T-helper 17 cell (primary cell): ENCODE measurements at places on chromosomes 2 and 18.
A peak's percentile ranks its signal among the peaks of the same experiment; 100 is the strongest.

DNA sequence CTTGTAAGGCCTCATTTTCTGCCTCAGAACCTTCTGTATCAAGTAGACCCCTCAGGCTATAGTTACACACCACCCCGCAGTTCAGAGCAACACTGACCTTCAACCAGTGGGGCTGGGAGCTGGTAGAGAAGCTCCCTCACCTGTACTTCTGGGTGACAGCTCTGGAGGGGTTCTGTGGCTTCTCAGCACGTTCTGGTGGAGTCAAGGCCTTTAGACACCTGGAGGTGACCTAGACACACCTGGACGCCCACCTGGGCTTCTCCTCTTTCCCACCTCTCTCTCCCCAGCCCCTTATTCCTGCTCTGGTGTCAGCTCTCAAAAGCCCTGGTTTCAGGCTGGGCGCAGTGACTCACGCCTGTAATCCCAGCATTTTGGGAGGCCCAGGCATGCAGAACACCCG lies 7.3 kb upstream of the CIB4 start:
- no peak for DNase-seq

DNA sequence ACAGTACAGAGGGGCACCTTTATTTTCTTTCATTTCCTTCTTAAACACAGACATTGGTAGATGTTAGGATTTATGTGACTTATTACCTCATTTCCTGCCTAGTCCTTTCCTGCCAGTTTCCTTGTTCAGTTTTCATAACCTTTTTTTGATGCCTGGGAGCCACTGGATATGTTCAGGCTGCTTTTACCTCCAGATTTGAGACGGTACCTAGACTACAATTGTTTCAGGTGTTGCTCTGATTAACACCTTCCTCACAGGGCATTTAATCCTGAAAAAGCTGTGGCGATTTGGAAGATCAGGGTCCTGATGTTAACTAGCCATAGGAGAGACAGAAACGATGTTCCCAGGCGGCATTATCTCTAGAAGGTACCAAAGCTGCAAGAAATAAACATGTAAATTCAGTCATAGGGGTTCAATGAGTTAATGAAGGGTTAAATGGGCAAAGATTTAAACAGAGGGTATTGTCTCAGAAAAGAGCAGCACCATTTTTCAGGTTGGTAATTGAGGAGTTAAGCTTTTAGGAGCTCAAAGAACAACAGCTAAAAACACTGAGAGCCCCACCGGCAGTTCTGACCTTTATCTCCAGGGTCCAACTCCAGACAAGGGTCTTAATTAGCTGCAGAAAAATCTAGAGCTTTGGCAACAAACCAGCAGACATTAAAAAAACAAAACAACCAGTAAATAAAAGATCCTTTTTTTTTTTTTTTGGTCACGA lies 93.3 kb downstream of the HRH4 start:
- no peak for DNase-seq

DNA sequence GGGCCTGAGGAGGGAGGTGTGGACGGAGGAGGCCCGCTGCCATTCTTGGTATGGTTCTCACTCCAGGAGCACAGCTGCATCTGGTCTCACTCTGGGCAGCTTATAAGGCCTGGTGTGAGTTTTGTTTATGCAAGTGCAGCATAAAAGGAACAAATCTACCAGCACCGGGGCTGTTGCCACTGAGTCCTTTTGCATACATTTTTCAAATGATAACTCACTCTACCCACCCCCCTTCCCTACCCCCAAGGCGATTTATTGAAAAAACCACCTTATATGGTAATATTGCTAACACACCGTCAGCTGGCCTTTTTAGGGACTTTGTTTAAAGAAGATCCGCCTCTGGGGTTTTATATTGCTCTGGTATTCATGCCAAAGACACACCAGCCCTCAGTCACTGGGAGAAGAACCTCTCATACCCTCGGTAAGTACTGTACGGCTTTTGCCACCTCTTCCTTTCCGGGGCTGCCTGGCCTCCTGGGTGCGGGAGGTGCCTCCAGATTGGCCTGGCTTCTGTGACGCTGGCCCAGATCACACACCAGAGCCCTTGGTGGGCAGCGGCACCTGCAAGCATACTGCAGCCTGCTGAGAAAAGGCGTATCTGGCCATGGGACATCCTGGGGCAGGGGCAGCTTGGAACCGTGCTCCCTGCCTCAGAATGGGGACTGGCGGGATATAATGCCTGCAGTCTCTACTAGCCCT lies at the start of gene ACTG2:
Gene ACTG2, plus strand, starts transcription at position 378 of the 699 bp plus-strand sequence. CDS start 8,304 bp downstream, outside the sequence.
- no peak for DNase-seq

- DNase-seq: no peak
Observed at GRCh38 chr2:178324077-178324476, 126.9 kb downstream of the PRKRA start.

DNA sequence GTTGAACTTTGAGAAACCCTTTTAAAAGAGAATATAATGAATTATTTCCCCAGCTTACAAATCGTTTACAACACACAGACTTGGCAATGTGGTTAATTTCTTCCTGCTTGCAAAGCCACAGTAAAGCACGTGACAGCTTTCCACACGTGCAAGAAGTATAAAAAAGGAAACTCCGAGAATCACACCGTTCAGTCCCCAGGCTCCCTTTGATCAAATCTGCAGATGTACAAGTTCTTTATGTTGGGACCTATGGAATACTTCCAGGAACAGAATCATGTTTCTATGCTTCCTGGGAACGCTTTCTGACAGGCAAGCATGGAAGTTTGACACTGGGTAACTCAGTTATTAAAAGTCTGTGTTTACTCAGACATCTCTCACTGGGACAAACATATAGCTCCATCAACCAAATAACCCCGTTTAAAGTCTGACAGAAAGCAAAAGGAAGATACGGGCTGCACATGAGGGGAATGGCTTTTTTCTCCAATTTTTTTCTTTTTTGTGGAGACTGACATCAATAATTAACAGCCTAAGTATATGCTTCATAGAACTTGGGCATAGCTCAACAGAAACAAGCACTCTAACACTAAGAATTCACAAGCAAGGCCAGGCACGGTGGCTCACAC lies 134.8 kb downstream of the EIPR1 start:
- DNase-seq: peak; percentile 14

- DNase-seq: no peak
Observed at GRCh38 chr2:130347220-130347925, 4.7 kb downstream of the IMP4 start.

GRCh38 chr2:199811346-199811745 lies 39.6 kb downstream of the FTCDNL1 start:
- DNase-seq: no peak

- no peak for DNase-seq
Observed at GRCh38 chr2:225742487-225742886, 343.0 kb downstream of the NYAP2 start.

DNA sequence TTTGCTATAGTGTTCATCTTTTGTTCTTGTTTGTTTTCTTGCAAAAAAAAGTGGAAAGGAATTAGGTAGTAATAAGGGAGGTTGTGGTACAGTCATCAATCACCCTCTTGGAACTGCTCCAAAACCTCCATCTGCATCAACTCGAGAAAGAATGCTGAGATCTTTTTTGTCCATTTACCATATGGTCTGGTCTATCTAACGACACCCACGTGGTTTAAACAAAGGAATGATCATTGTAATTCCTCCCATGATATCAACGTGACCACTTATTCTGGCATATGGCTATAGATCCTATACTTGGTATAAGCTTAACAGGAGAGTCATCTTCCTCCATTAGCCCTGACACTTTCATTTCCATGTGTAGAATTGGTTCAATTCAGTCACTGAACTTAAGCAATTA lies 1025.3 kb upstream of the NXPH2 start:
- DNase-seq: no peak

GRCh38 chr2:207594264-207594663 lies 30.9 kb downstream of the METTL21A start:
- DNase-seq: no peak

DNA sequence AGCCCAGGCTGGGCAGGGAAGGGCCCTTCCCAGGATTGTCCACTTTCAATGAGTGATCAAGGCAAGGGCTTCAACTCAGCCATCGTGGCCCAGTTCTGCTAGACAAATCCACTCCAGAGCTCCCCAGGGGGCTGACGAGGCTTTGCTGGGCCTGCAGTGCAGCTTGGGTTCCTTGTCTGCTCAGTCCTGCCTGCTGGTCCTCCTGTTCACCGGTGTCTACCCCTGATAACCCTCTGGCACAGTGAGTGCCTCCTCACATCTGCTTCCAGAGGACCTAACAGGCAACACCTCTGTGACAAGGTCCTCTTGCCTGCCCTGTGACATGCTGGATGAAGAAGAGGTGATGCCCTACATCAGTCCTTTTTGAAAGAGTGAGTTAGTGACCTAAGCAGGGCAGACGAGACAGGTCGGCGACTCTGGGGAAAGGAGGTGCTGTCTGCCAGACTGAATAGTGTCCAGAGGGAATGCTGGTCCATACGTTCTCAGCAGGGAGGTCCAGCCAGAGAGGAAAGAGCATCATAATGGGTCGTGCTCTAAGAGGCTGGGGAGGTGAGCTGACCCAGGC lies 20.9 kb upstream of the KCNF1 start:
- no peak for DNase-seq

- no peak for DNase-seq
Observed at GRCh38 chr2:84495539-84496146, 20.7 kb upstream of the DNAH6 start.

GRCh38 chr2:147698166-147698565 lies 146.7 kb upstream of the ACVR2A start:
- no peak for DNase-seq

- DNase-seq: no peak
Observed at GRCh38 chr2:203441463-203441862, 93.6 kb downstream of the RAPH1 start.

- no peak for DNase-seq
Observed at GRCh38 chr2:88141952-88142351, 14.1 kb upstream of the FABP1 start.

DNA sequence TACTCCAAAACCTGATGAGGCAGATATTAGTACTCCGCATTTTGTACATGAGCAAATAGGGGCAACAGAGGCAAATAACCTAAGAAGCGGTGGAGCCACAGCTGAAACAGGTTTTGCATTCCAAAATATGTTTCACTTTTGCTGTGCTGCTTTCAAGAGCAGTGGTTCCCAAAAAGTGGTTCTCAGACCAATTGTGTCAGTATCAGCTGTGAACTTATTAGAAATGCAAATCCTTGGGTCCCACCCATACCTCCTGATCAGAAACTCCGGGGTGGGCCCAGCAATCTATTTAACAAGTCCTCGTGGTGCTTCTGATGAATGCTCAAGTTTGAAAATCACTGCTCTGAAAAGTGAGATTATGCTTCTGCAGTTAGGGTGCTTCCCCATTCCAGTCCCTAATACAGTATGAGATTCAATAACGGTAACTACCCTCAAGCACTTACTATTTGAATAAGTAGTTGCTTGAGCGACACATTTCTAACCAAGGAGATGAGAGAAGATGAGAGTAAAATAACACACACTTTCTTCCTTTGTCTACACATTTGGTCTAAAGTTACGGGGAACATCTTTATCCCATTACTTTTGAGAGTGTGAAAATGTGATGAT lies 17.8 kb upstream of the TCF4 start:
- no peak for DNase-seq

- no peak for DNase-seq
Observed at GRCh38 chr2:24469148-24469650, 21.9 kb upstream of the NCOA1 start.

DNA sequence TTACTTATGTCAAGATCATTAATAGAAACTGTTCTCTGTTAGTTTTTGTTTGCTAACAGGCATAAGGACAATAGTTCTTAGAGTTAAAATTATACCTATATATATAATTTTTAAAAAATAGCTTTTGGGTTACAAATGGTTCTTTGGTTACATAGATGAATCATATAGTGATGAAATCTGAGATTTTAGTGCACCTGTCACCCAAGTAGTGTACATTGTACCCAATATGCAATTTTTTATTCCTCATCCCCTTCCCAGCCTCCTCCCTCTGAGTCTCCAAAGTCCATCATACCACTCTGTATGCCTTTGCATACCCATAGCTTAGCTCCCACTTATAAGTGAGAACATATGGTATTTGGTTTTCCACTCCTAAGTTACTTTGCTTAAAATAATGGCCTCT lies 26.4 kb downstream of the SLC4A1AP start:
- DNase-seq: no peak

DNA sequence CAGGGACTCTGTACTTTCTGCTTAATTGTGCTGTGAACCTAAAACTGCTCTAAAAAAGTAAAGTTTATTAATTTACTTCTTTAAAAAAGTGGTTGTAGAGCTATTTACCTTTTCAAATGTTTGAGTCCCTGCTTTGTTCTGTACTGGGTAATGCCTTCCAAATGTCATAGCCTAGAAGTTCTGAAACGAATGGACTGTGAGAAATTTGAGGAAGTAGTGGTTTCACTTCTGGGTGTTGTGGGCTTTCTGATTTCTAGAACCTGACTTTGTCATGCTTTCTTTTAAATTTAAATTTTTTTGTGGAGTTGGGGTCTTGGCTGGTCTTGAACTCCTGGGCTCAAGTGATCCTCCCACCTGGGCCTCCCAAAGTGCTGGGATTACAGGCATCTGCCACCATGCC lies 44.6 kb downstream of the SMAD4 start:
- DNase-seq: no peak

- DNase-seq: no peak
Observed at GRCh38 chr2:219453671-219454590, 19.3 kb downstream of the SPEG start.

DNA sequence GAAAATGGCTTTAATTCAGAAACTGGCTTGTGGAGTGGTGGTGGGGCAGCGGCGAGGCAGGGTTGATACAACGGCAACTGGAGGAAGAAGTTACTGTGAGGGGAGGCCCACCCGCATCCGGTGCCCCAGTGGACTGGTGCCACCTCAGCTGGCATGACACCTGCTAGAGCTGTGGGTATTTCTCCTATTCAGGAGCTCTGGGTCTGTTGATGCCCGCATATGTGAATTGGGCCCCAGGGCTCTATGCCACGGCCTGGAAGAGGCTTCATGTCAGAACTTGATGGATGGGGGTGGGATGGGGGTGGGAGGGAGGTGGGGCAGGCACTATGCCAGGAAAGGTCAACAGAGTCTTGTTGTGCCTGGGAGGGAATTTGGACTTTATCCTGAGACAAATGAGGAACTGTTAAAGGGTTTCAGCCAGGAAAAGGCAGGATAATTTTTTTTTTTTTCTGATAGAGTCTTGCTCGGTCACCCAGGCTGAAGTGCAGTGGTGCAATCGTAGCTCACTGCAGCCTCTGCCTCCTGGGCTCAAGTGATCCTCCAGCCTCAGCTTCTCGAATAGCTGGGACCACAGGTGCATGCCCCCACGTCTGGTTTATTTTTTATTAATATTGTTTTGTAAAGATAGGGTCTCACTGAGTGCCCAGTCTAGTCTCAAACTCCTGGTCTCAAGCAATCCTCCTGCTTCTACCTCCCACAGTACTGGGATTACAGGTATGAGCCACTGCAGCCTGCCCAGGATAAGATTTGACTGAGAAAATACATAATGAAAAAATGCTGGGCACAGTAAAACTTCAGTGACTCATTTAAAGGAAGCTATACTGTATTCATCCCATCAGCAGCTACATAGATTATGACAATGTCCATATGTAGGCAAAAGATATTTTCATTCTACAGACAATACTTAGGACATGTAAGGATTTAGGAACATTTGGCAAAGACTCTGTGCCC lies 52.6 kb downstream of the SH2D6 start:
- no peak for DNase-seq

- no peak for DNase-seq
Observed at GRCh38 chr2:20660506-20661420, 6.2 kb upstream of the GDF7 start.
